GM12878 (cell line): ENCODE measurements at places on chromosomes 1 and 21. TPM values are rescaled to one million over a fixed set of nuclear protein-coding genes. Genes with fewer than 3 reads are reported as not detected.

DNA sequence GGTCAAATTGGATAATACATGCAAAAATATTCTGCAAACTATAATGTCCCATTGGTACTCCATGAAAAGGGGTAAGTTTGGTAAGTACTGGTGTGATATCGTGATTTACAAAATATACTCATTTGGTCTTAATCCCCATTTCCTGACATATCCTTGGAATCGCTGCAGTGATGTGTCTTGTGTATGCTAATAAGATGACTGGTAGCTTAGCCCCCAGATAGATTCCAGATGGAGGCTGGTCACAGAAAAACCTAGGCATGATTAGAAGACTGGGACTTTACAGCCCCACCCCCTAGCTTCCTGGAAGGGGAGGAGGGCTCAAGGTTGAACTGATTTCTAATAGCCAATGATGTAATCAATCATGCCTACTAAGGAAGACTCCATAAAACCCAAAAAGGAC, 3.0 kb downstream of the VAMP4 start:
- no peak overlapping the region for H3K4me3 ChIP-seq
- H3K27ac ChIP-seq: no peak overlapping the region
- no peak for DNase-seq
- H3K27me3 ChIP-seq: no peaks in the 10 kb centered on the region

DNA sequence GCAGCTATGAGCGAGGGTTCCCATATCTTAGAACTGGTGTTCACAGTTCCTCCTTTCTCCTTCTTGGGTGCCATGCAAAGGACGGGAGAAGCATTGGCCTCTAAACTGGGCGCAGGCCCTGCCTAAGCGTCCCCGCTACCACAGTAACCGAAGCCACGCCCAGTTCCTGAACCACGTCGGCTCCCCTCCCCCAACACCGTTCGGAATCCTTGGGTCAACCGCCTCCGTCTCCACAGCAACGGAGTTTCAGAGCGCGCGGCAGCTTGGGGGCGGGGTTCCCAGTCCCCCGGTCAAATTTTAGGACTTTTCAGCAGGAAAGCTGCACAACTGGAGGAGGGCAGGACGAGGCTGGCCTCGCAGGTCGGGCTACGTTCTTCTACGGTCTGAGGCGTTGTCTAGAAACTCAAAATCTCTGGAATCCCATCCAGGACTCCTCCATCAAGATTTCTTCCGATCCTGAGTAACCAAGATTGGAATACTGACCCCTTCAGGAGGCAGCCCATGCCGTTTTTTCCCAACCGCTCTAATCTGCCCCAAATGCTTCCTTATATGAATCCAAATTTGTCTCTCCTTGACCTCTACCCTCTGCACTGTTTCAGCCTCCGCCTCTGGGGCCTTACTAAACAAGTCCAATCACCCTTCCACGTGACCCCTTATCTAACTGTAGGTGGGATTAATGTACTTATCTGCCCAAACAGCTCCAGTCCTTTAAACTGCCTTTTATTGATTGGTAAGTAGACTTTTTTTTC, at the start of gene SPAG17:
SPAG17 (minus strand) TSS at position 145 of the 749 bp plus-strand sequence; CDS start at position 74, 71 bp downstream.
- H3K36me3 ChIP-seq: no peaks in the 10 kb centered on the region
- no peak for DNase-seq
- H3K27me3 ChIP-seq: no peaks in the 10 kb centered on the region
- H3K27ac ChIP-seq: no peak within 1 kb of the TSS

RNPEP gene
- 62.8 and 63.1 TPM in 2 replicates for polyA plus RNA-seq

FOXD2 gene
- 0.21 and 0.23 TPM in 2 replicates for polyA plus RNA-seq

DNA sequence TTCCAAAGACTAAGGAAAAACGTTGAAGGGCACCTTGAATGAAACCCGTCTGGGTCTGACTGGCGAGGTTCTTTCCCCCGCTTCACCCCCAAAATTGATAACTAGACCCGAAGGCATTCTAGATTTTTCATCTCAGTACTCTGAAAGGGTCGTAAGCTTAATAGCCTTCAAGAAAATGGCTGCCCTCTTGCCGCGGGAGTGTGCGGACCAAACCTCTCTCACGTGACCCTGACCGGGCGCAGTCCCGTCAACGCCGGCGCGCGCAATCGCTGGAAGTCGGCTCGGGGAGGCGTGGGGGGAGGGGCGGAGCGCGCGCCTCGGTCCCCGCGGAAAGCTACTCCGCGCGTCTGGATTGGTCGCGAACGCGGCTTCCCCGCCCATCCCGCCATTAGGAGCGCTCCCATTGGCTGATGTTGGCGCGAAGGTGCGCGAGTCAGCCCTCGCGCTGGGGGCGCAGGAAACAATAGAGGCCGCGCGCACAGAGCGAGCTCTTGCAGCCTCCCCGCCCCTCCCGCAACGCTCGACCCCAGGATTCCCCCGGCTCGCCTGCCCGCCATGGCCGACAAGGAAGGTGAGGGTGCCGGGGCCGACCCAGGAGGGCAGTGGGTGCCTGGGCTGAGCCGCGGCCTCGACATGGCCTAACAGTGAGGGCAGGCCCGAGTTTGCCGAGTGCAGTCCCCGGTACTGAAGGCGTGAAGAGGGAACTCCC, at the start of gene RBBP4:
RBBP4 (plus strand) TSS at position 457 of the 709 bp plus-strand sequence; CDS start at position 556, 99 bp downstream.
- peak within 1 kb of the TSS; percentile 89 for H3K4me3 ChIP-seq
- no peaks in the 10 kb centered on the region for H3K27me3 ChIP-seq
- DNase-seq: peak; percentile 91

GRCh38 chr1:103371234-103371633, 154.3 kb upstream of the RNPC3 start:
- no peak for DNase-seq
- H3K36me3 ChIP-seq: no peaks in the 10 kb centered on the region
- H3K27me3 ChIP-seq: no peaks in the 10 kb centered on the region
- no peak overlapping the region for H3K4me3 ChIP-seq

ANGPTL1 gene
- not detected in 2 replicates for polyA plus RNA-seq

TMEM200B gene
- 0.06 and 0.21 TPM in 2 replicates for polyA plus RNA-seq

IL10RB gene
- polyA plus RNA-seq: 49.8 and 50.3 TPM in 2 replicates

KLHDC7A gene
- not detected in 2 replicates for polyA plus RNA-seq

DNA sequence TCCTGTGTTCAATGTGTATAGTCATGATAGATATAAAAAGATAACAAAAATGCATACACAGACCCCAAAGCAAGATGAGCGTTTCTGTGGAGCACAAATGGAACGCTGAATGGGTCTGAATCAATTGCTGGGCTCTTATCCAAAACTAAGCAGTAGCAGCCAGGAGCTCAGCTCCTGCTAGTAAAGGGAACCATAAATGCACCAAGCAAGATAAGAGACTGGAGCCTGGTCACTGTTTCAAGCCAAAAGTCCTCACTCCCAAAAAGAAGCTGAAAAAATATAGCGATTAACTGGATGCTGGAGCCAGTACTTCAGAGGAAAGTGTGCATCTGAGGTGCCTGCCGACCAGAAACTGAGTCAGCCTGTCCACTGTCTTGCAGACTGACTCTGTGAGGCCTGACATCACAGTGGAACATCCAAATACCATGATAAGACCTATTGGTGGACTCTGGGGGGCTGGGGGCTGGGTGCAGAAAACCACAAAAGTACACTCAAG, 68.9 kb downstream of the LRRC8C start:
- H3K27me3 ChIP-seq: no peaks in the 10 kb centered on the region
- no peak overlapping the region for H3K27ac ChIP-seq
- H3K4me3 ChIP-seq: no peak overlapping the region
- no peaks in the 10 kb centered on the region; the same call in 1 of the 2 replicates for H3K36me3 ChIP-seq
- no peak for DNase-seq
- H3K4me1 ChIP-seq: peaks cover 25% of the 10 kb centered on the region

GJA5 gene
- not detected in 2 replicates for polyA plus RNA-seq

GRCh38 chr1:43285269-43285990, at the start of gene C1orf210:
C1orf210 (minus strand) TSS chr1:43285581; CDS start chr1:43283270, 2,311 bp downstream.
- DNase-seq: no peak
- H3K4me1 ChIP-seq: no peaks in the 10 kb centered on the region
- H3K27me3 ChIP-seq: no peaks in the 10 kb centered on the region; the same call in 1 of the 2 replicates
- no peak within 1 kb of the TSS for H3K27ac ChIP-seq

DNA sequence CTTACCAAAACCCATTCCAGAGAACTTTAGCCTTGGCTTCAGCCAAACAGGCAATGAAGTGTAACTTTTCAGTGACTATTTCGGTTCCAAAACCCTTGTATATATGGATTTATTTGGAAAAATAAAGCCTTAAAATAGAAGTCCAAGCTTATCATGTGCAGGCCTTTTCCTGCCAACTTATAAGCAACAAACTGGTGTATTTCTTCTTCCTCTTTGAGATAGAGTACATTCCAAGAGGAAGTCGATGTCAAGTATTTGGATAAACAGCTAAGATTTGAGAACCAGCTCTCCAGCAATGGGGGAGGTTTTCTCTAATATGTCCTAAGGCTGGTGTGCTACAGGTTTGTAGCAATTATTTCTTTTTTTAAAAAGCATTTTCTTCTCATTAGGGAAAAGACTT, 407.8 kb downstream of the DUSP10 start:
- no peaks in the 10 kb centered on the region for H3K4me1 ChIP-seq
- no peaks in the 10 kb centered on the region for H3K36me3 ChIP-seq
- no peak overlapping the region for H3K27ac ChIP-seq
- no peak overlapping the region for H3K4me3 ChIP-seq
- H3K27me3 ChIP-seq: no peaks in the 10 kb centered on the region; the same call in 1 of the 2 replicates

GRCh38 chr1:11058026-11058425, 1.8 kb downstream of the SRM start:
- peaks cover 20% of the 10 kb centered on the region for H3K4me1 ChIP-seq
- H3K36me3 ChIP-seq: peaks cover 4% of the 10 kb centered on the region; the same call in 1 of the 2 replicates
- no peak overlapping the region for H3K27ac ChIP-seq
- no peaks in the 10 kb centered on the region for H3K27me3 ChIP-seq

DNA sequence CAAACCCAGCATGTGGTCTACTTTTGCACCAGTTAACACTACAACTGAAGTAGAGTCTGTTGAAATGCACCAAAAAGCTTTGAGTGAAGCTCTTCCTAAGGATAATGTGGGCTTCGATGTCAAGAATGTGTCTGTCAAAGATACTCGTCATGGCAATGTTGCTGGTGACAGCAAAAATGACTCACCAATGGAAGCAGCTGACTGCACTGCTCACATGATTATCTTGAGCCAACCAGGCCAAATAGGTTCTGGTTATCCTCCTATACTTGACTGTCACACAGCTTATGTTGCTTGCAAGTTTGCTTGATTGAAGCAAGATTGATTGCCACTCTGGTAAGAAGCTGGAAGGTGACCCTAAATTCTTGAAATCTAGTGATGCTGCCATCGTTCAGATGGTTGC, 85.2 kb downstream of the DENND1B start:
- no peak for DNase-seq
- H3K36me3 ChIP-seq: no peaks in the 10 kb centered on the region
- H3K27ac ChIP-seq: no peak overlapping the region
- no peak overlapping the region for H3K4me3 ChIP-seq
- no peaks in the 10 kb centered on the region for H3K4me1 ChIP-seq

GRCh38 chr21:46322351-46323226, 1.1 kb downstream of the C21orf58 start:
- H3K27me3 ChIP-seq: no peaks in the 10 kb centered on the region
- peak overlapping the region; percentile 94 for H3K27ac ChIP-seq
- peak overlapping the region; percentile 87 for H3K4me3 ChIP-seq

DNA sequence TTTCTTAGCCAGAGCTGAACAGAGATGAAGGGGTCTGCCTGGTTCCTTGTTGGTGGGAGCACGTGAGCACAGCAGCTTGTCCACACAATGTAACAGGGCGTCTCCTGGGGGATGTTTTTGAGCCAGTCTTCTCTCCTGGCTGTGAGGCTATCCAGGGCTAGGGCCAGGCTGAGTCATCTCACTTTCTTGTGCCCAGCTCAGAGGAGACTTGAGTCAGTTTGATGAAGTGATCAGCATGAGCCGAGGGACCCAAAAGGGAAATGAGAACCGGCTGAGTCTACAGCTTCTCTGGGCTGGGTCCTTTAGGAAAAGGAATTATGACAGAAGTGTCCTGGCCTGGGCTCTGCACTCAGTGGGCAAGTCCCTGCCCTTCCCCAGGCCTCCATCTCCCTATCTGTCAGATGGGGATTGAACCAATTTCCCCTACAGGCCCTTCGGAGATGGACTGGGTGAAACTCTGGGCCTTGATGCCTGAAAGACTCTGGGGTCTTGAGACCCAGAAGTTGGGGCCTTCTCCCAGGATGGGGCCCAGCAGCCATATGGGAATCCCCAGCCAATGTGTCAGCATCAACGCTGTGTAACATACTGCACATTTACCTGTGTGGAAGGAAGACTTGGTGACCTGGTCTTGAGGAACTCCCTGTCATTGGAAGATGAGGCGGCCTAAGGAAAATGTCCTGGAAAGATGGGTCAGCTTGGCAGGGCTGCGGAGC, 36.6 kb downstream of the DMRTB1 start:
- no peaks in the 10 kb centered on the region; the same call in 1 of the 2 replicates for H3K27me3 ChIP-seq
- no peaks in the 10 kb centered on the region for H3K4me1 ChIP-seq
- H3K4me3 ChIP-seq: no peak overlapping the region
- DNase-seq: no peak
- no peaks in the 10 kb centered on the region for H3K36me3 ChIP-seq

SERPINC1 gene
- polyA plus RNA-seq: not detected in 2 replicates

- H3K4me3 ChIP-seq: no peak overlapping the region
- H3K4me1 ChIP-seq: peaks cover 56% of the 10 kb centered on the region
- H3K27ac ChIP-seq: no peak overlapping the region
- DNase-seq: no peak
Measured at GRCh38 chr1:155007251-155007828, 4.7 kb downstream of the ZBTB7B start.

DNAJC6 gene
- 2.5 and 2.9 TPM in 2 replicates for polyA plus RNA-seq

- no peaks in the 10 kb centered on the region for H3K4me1 ChIP-seq
- H3K4me3 ChIP-seq: no peak overlapping the region
- DNase-seq: no peak
- peaks cover 40% of the 10 kb centered on the region for H3K36me3 ChIP-seq
Measured at GRCh38 chr21:33551664-33552063, 8.8 kb downstream of the SON start.

GRCh38 chr1:201877877-201878401, 10.8 kb upstream of the SHISA4 start:
- H3K4me3 ChIP-seq: no peak overlapping the region
- no peaks in the 10 kb centered on the region for H3K27me3 ChIP-seq
- DNase-seq: no peak

GRCh38 chr1:40980453-40981121, 1.1 kb downstream of the CTPS1 start:
- H3K27ac ChIP-seq: peak overlapping the region; percentile 81
- peak overlapping the region; percentile 81 for H3K4me3 ChIP-seq
- peaks cover 4% of the 10 kb centered on the region; the same call in 1 of the 2 replicates for H3K4me1 ChIP-seq
- DNase-seq: no peak
- H3K36me3 ChIP-seq: peaks cover 10% of the 10 kb centered on the region

DNA sequence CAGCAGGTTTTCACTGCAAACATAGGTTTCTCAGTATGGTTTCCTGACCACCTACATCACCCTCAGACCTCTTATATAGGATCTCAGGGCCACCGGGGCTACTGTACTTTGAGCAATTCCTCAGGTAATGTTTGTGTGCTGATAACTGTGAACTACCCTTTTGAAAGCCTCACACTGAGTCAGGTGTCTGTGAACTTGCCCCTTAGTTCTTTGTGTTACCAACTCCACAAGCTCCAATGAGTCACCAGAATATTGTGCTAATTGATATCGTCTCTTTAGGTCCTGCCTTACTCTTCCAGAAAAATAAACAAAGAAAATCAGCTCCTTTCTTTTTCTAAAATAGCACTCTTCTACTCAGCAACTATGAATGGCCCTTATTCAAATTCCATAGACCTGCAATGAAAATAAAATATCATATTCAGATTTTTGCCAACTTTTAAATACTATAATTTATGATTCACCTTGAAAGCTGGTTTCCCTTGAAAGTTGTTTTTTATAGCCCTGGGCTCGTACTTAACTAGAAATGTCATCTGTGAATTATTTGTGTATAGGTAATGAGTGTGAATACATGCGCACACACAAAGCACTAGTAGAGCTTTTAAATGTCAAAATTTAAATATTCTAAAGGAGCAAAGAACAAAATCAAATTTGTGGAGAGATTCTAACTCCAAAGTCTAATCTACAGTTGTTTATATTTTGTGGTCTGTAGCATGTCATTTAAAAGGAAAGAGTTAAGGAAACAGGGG, 88.1 kb upstream of the WARS2 start:
- H3K27ac ChIP-seq: no peak overlapping the region
- H3K27me3 ChIP-seq: no peaks in the 10 kb centered on the region
- H3K4me1 ChIP-seq: peaks cover 4% of the 10 kb centered on the region; the same call in 1 of the 2 replicates
- no peaks in the 10 kb centered on the region for H3K36me3 ChIP-seq
- no peak for DNase-seq

RNU1-1 gene
- 3.6 and 4.3 TPM in 2 replicates for polyA plus RNA-seq

SLC30A10 gene
- not detected in 2 replicates for polyA plus RNA-seq

IFI44L gene
- 51.4 and 66.1 TPM in 2 replicates for polyA plus RNA-seq
